ENCODE measurements at places on chromosomes 13 and 19. TPM values are rescaled to one million over a fixed set of nuclear protein-coding genes. Genes with fewer than 3 reads are reported as not detected.

DNA sequence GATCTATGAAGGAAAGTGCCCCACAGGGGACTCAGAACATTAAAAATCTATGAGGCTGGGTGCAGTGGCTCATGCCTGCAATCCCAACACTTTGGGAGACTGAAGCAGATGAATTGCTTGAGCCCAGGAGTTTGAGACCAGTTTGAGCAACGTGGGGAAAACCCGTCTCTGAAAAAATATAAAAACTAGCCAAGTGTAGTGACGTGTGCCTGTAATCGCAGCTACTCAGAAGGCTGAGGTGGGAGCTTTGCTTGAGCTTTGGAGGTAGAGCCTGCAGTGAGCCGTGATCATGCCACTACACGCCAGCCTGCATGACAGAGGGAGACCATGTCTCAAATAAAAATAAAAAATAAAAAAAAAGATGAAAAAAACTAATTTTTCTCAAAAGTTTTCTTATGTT is 1070.6 kb downstream of the PCDH9 start:
- no peak for DNase-seq

GRCh38 chr19:35673121-35673804 is 6.9 kb downstream of the UPK1A start:
- DNase-seq = no peak

GRCh38 chr19:41960973-41961372 is 1.9 kb upstream of the RABAC1 start:
- DNase-seq = no peak

Gene FAM83E
- total RNA-seq = 0.71 TPM

- DNase-seq = no peak
Measured at GRCh38 chr13:56457535-56458190, 683.1 kb upstream of the PRR20A start.

GRCh38 chr19:6253954-6254733 is 25.6 kb downstream of the MLLT1 start:
- no peak for DNase-seq

DNA sequence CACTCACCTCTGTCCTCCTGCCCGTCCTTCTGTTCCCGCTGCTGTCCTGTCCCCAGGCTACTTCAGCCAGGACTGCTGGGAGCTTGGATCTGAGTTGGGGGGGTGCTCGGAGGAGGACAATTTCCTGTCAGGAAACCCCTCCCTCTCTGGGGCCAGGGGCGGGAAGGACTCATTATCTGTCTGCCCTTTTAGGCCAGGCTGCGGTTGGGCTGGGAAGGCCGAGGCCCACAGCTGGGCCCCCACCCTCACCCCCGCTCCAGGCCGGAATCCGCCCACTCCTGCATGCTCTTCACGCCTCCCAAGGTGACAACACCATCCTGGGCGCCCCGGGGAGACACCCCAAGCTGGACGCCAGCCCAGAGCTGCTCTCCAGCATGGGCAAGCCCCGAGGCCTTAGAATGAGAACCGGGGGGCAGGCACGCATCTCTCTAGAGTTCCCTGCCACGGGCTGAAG is at the start of gene EXOC3L2:
TSS of gene EXOC3L2 (minus strand) at position 74 of the 454 bp plus-strand sequence. CDS start 6,362 bp downstream, outside the sequence.
- no peak for DNase-seq

- DNase-seq = peak; percentile 82
Measured at GRCh38 chr13:26695360-26695705, 65.3 kb downstream of the GPR12 start.

- no peak for DNase-seq
Measured at GRCh38 chr19:6694147-6694815, 24.3 kb upstream of the TNFSF14 start.

GRCh38 chr13:31919971-31920726 is 111.4 kb upstream of the FRY start:
- no peak for DNase-seq

DNA sequence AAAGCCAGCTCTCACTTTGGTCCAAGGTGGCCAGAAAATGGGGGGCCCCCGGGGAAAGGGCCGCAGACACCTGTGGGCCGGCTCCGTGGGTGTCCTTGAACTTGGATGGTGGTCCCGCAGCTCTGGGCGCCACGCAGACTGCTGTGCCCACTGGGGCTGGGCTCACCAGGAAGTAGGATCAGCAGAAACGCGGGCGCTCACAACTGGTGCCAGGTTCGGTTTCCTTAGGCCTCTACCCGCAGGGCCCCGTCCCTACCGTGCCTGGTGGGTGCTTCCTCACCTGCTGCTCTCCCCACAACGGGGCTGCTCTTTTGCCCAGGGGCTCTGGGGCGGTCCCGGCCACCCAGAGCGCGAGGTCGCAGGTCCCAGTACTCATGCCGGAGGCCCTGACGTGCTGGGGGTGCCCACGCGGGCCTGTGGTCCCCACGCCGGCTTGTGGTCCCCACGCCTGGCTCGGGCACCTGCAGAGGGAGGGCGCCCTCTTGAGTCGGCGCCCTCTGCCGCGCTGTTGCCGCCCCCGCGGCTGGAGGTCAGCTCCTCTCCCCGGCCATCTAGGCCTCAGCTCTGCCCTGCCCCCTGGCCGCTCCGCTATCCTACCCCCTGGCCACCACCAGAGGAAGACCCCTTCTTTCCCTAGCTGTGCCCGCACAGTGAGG is 1303.6 kb downstream of the UQCRFS1 start:
- DNase-seq = no peak

- no peak for DNase-seq
Measured at GRCh38 chr19:45637890-45638667, 1.1 kb downstream of the EML2 start.

Gene ZNF729
- total RNA-seq = not detected

All from mesenteric fat pad (tissue), 1 donor.